ENCODE measurements at places on chromosomes 2 and 18.

DNA sequence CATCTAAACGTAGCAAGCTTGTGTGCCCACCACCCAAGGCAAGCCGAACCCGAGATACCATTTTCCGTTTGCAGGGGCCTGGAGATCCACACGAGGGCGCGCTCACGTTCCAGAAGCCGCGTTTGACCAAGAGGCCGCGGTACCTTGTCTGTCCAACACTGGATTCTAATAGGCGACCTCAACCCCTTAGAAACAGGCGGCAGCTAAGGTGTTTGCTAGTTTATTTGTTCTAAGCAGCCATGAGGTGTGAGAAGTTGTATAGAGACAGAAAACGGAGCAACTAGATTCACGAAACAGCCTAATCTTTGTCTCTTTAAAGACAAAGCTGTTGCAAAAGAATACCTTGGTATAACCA is 4.2 kb downstream of the HOXD11 start:
- DNase-seq: peak; percentile 91

DNA sequence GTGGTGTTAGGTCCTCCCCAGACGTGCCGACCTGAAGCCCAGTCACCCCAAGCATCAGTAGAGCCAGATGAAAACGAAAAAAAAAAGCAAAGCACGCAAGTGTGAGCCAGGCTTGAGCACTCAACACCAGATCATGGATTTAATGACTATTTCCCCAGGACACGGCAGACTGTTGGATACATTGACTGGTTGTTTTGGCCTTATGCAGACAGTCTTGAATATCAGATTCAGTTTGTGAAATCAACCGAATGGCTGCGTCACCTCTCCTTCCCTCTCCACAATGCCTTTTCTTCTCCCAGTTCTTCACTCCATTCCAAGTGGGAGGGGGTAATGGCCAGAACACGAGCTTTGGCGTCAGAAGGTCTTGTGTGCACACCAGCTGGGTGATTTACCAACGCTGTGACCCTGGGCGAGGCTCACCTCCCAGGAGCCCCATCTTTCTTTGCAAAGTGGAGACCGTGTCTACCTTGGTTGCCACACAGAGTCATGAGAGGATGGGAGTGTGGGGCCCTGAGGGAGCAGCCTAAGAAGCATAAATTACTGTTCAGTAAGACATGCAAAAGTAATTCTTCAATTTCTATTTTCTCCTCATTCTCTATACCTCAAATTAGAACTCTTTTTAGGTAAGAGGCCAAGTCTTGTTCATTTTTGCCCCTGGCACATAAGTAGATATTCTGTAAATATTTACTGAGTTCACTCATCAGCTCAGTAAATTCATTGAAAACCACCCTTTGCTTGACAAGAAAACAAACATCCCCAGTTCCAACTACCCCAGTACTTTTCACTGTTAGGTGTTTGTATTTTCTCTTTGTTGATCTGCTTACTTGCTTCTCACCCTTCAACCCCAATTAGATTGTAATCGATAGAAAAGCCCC is 181.1 kb upstream of the COPS8 start:
- no peak for DNase-seq

GRCh38 chr2:218298314-218298875 is 6.1 kb upstream of the TMBIM1 start:
- DNase-seq: no peak

DNA sequence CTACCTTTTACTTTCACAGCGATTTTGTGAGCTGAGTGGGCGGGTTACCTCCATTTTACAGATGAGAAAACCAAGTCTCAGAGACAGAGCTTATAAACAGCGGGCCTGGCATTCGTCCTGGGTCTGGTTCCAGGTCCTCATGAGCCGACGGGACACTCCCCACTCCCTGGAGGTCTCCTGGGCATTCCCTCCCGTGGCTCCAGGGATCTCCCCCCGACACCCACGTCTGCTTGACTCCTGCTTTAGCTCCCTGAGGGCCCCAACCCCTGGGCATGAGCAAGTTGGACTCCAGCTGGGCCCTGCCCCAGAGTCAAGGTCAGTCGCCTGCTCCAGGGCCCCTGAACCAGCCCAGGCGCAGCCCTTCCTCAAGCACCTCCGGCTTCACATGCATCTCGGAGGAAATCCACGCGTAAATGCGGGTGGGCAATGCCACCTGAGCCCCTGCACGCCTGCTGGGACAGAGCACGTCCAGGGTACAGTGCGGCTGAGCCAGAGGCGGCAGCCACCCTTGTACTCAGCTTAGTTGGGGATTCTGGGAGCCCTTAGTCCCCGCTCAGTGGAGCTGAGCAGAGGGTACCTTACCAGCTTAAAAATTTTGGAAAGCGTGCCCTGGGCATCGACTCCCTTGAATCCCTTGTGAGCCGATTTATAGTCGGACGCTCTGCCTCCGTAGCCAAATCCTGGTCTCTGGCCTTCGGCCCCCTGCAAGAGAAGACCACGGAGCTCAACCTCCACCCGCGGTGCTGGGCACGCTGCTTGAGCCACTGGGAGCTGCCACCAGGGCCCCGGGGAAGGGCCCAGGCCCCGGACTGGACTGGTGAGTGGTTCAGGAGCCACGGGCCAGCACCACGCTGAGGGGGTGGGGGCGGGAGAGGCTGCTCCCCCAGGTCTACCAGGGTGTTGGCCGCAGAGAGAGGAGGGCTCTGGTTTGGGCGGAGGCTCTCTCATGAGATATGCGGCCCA is 148.1 kb downstream of the MBP start:
- no peak for DNase-seq

DNA sequence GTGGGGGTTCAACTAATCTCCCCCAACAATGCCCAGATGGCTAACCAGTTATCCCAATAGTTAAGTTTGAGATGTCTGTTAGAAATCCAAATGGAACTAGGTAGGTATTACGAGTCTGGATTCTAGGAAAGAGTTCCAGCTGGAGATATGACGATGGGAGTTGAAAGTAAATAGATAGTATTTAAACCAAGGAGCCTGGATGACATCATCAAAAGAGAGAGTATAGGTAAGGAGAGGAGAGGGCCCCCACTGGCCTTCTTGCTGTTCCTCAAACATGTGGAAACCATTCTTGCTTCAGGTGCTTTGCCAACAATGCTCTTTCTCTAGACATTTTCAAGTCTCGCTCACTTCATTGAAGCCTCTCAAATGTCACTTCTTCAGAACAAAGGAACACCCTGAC is 26.0 kb upstream of the PAIP2B start:
- DNase-seq: no peak

DNA sequence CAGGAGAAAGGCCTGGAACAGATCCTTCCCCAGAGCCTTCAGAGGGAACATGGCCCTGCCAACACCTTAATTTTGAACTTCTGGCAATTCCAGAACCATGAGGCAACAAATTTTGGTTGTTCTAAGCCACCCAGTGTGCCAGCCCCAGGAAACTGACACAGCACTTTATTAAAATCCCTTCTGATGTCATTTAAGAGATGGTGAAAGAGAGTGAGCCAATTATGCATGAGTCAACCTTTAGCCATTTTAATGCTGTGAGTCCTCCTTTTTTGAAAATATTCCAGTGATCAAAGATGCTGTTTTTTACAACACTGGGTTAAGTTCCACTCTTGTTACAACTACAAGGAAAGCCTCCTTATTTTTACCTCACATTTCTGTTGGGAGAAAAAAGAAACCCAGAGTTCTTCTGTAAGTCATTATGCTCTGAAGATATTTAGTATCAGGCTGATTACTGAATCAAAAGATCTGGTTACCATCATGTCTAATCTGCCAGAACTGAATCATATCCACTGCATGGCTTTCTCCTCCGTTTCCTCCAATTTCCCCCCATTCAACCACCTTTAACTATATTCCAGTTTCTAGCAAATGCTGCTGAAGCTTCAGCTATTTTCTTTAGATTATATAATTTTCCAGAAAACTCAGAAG is 235.4 kb downstream of the TXNL1 start:
- peak; percentile 82 for DNase-seq

DNA sequence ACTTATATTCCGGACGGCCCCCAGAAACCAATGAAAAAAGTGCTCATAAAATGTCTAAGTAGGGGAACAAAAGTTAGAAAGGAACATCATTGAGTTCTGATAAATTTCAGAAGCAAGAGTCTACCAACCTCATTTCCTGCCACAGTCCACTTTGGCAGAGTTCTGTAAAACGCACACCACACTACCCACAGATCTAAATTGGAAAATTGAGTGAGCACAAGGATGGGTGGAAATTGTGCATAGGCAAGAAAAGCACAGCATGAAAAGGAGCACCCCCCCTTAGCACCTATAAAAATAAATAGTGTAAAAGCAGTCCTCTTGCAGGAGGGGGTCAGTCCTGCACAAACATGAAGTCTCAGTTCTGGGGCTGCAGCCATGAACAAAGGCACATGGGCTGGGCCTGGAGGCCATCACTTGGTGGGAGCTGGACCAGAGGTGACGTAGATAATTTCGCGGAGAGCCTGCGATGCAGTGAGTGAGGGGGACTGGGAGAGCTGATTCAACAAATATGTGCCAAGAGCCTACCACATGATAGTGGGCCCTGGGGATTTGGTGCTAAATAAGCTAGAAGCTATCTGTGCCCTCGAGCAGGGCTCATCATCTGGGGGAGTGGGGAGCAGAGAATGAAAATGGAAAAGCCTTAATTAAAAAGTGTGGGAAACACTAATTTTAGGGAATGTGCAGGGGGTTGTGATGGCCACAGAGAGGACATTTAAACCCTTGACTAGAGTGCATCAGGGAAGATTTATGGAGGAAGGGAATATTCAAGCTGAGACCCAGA is 48.9 kb upstream of the SPP2 start:
- peak; percentile 10 for DNase-seq

DNA sequence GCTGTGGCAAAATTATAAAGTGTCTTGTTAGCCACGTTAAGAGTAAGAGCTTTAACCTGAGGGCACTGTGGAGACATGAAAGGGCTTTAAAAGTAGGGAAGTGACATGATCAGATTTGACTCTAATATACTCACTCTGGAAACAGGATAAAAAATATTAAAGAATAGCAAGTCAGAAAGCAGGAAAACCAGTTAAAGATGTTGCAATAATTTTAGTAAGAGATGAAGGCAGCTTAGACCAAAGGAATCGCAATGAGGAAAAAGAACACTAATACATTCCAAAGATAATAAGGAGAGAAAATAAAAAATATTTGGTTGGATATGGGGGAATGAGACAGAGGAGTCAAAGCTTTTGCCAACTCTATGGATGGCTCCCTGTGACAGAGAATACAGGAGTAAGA is 183.8 kb downstream of the DYM start:
- DNase-seq: no peak
